ENCODE measurements at places on chromosomes 6 and 20.

DNA sequence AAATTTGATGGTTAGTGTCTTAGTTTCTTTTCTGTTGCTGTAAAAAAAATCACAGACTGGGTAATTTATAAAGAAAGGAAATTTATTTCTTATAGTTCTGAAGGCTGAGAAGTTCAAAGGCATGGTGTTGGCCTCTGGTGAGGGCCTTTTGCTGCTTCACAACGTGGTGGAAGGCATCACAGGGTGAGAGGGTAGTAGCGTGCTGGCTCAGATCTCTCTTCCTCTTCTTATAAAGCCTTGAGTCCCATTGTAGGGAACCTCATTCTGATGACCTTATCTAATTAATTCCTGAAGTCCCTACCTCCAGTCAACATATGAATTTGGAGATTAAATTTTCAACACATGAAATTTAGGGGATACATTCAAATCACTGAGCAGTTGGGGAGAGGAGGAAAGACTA is 62.0 kb downstream of the ARID1B start:
- no peak for DNase-seq

- DNase-seq = no peak
Measured at GRCh38 chr20:23583526-23583925, 15.2 kb upstream of the CST9L start.

DNA sequence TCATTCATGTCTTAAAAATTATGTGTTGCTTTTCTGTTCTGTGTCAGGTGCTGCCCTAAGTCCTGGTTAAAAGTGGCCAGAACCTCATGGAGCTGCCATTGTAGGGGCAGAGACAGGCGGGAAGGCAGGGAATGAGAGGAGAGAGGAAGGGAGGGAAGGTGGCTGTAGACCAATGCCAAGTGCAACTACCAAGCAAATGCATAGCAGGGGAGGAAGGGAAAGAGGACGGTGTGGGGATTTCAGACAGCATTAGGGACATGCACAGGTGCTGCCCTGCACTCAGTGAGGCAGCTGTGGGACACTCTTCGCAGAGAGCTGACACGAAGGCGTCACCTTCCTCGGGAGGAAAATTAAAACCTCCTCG is 21.0 kb downstream of the GGTLC1 start:
- no peak for DNase-seq

GRCh38 chr6:154887051-154887450 is 108.1 kb upstream of the TIAM2 start:
- no peak for DNase-seq

DNA sequence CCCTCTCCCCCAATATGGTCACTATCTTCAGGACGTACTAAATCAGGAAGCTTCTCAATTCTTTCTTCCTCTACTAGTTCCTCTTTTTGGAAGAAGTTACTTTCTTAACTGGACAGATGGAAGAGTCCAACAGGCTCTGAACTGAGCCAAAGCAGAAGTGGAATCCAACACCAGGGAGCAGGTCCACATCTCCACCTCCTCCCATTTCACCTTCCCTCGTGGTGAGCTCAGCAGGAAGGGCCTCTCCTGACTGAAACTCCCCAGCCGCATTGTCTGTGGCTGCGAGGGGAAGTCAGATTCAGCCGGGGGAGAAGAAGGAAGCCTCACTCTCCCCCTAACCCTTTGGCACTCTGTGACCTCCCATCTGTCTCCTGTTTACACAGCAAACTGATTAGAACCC is 63.8 kb upstream of the UST start:
- DNase-seq = no peak

DNA sequence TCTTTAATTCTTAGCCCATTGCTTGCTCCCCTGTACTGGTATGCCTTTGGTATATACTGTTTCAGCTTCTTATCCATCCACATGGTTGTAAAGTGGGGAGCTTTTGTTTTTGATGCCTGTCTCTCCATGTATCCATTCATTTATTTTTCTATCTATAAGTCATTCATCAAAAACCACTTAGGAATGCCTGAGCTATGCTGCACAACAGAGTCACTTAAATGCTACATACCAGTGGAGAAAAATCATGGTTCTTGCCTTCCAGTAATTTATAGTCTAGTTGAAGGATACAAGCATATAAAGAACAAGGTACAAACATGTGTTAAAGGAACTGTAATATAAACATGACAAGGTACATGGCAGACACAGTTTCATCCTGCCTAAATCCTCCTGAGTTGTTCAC is 347.3 kb downstream of the NRN1 start:
- no peak for DNase-seq

- DNase-seq = no peak
Measured at GRCh38 chr6:125951323-125951722, 5.2 kb upstream of the HINT3 start.

DNA sequence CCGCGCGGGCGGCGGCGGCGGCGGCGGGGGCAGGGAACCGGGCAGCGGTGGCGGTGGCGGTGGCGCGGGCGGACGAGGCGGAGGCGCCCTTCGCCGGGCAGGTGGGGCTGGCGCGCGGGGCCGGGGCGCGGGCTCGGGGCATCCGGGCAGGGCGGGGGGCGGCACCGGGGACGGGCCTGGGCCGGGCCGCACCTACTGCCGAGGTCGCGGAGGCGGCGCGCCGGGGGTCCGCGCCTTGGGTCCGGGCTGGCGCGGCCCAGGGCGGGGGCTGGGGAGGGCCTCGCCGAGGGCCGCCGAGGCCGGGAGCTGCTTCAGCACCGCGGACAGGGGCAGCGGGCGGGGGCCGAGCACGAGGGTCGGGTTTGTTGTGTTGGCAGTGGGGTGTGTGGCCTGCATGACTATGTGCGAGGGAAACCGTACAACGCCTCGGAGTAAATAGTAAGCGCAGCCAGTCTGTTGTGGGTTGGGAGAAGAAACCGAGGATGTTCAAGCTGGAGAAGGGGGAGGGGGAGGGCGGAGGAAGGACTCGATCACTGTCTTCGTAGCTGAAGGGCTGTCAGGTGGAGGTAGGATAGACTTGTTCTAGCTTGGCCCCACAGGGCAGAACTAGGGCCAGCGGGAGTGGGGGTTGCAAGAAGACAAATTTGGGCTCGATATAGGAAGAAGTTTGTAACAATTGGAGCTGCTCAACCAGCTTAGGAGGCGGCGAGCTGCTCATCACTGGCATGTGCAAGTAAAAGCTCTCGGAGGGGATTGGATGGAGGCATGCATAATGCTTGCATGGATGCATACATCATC is 593 bp downstream of the MMP24 start:
- DNase-seq = peak; percentile 81

DNA sequence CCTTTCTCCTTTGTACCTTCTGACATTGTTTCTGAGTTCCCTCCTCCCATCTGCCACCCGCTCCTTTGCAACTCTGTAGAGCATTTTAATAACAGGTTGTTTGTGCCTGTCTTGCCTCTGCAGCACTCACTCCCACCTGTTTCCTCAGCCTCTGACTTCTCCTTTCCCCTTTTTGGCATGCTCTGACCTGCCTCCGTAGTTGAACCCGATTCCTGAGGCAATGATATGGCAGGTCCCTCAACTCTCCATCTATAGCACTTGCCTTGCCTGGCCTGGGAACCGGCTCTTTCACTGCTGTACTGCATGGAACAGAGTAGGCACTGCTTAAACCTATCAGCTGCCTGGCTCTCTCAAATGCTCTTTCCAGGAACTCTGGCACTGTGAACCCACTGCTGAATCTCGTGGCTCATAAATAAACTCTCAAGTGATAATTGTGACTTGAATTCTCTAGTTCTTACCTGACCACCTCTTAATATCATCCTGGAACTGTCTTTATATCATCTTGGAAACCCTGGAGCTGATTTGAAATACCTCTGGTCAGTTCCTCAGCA is 50.3 kb downstream of the UTRN start:
- DNase-seq = no peak

DNA sequence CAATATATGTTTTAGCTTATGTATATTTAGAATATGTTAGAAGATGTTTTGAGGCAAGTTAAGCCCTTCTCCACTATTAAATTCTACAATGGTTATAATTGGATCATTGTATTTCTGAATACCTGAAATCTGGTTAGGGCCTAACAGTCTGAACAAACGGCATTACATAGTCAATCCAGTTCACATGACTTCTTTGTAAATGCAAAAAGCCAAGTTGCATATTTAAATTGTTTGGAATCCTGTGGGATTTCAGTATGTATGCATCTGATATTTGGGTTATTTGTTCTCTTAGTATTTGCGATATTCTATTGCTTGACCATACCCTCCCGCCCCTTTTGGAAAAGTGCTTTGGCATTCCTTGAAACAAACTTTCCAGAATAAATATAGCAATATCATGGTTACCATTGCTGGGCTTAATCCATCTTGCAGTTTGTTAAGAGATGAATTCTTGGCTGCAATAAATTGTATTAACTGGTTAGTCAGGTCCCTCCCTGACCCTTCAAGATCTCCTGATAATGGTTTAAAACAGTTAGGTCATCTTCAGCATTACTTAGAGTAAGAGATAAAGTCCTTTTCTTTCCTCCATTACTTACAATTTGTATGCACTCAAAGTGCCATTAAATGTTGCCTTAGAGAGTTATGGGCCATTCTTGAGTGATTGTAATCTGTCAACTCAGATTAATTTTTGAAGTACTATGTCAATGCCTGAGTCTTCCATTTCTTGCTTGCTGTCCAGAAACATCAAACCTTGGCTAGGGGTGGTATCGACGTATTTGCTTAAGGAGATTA is 36.5 kb downstream of the LRRC1 start:
- DNase-seq = no peak

DNA sequence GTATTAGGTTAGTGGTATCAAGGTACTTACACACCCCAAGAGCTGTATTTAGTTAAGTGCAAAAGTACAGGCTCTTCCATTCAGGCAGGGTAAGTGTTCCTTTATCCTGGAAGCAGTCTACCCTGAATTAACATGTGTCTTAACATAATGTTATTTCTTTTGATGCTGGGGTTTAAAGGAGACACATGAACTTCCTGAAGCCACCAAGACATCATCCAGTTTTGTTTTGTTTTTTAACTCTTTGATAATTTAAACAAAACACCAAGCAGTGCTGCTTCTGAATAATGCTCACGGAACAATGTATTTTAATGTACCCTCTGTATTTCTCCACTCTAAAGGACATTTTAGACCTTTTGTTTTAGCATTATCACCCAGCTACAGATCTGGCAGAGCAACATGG is 50.5 kb upstream of the PLCB4 start:
- DNase-seq = no peak

- no peak for DNase-seq
Measured at GRCh38 chr6:105493736-105494135, 90.9 kb upstream of the PREP start.

- DNase-seq = no peak
Measured at GRCh38 chr6:42257614-42258013, 40.0 kb upstream of the MRPS10 start.

GRCh38 chr6:121330516-121330915 is 3.8 kb downstream of the TBC1D32 start:
- no peak for DNase-seq

DNA sequence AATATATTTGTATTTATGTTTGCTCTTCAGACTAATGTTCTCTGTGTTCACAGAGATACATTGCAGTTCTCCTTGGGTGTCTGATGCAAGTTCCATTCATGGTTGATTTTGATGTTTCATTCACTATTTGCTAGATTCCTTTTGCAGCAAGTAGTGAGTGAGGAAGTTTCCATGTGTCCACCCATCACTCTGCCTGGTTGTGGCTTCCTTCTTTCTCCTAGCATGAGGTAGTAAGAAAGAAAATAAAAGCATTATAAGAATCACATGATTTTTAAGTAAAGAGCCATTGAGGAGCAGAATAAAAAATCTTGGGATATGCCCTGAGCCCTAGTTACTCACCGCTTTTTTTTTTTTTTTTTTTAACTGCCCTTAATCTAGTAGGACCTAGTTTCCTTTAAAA is 8.7 kb downstream of the SASH1 start:
- no peak for DNase-seq

GRCh38 chr20:23632711-23633573 is 4.8 kb downstream of the CST3 start:
- DNase-seq = no peak

- peak; percentile 83 for DNase-seq
Measured at GRCh38 chr20:63518946-63519667, 1.5 kb upstream of the PPDPF start.

- DNase-seq = no peak
Measured at GRCh38 chr6:85424981-85425380, 24.9 kb upstream of the NT5E start.

- DNase-seq = no peak
Measured at GRCh38 chr20:16947479-16947878, 199.3 kb downstream of the OTOR start.

- no peak for DNase-seq
Measured at GRCh38 chr6:25253351-25253750, 25.8 kb upstream of the CARMIL1 start.

DNA sequence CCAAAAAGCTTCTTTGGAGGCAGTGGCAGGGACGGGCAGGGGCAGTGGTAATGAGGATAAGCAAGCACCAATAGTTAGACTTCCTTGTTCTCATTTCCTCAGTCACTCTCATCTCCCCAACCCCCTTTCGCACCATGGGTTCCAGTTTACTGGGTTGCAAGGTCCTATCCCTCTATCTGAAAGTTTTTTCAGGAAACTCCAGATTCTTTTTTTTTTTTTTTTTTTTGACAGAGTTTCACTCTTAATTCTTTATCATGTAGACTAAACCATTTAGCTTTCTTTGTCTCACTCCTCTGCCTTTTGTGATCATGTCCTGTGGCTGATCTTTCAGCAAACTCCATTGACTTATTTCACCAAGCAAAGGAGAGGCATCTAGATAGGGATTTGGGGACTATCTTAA is 51.4 kb upstream of the GMDS start:
- no peak for DNase-seq

GRCh38 chr6:125797120-125797885 is 6.5 kb downstream of the NCOA7 start:
- DNase-seq = no peak

- DNase-seq = peak; percentile 67
Measured at GRCh38 chr20:8578161-8578865, 446.2 kb downstream of the PLCB1 start.

DNA sequence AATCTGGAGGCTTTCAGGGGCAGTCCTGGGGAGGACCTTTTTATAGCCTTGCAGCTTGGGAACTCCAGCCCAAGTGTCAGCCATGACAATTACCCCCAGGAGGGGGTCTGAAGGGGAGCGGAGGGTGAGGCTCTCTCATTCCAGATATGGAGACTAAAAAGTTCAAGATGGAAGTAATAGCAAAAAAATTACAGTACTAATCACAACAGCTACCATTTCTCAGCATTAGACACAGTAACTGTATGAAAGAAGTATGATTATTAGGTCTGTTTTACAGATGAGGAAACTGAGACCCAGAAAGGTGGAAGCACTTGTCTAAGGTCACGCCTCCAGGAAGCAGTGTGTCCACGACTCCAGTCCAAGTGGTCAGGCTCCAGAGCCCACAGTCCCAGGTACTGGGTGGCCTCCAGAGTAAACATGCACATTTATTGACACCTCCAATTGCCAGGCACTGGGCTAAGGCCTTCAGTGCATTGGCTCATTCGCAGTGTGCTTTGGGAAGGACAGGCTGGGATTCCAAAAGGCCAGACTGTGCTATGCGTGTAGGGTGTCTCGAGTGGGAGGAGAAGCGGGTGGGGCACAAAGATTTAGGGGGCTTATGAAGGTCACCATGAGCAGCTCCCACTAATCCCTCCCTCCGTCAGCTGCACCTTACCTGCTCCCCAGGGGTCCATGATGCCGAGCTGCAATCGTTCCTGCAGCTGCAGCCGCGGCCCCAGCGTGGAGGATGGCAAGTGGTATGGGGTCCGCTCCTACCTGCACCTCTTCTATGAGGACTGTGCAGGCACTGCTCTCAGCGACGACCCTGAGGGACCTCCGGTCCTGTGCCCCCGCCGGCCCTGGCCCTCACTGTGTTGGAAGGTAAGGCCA is 2.3 kb downstream of the NRSN2 start:
- DNase-seq = no peak
